ENCODE measurements at places on chromosomes 1 and 21.
A peak's percentile ranks its signal among the peaks of the same experiment; 100 is the strongest.

DNA sequence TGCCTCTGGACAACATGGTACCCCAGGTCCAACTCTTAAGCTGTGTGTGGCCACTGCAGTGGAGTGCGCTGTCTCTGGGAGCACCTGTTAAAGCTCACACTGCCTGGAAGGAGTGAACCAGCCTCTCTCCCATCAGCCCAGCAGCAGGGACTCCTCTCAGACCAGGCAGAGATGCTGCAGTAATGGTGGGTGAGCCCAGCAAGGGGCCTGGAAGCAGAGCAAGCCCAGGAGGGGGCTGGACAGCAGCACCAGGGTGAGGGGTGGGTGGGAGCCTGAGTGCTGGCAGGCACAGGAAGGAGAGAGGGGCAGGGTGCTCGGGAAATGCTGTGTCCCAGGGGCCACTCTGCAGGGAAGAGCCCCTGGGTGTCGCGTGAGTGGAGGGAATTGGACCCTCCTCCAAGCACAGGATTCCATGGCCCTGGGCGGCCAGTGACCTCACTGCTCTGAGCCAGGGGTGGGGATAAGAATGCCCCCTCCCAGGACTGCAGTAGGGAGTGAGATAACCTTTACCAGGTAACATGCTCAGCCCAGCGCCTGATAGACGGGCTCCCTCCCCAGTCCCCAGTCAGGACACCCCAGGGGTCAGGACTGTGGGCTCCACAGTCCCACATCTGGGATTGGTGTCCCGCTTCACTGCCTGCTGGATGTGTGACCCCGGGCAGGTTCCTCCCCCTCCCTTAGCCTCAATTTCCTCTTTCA, 313.1 kb downstream of the MATN1 start:
- DNase-seq, result no peak

GRCh38 chr1:185239861-185240260, 77.2 kb downstream of the IVNS1ABP start:
- no peak for DNase-seq

- no peak for DNase-seq
These were observed 411.8 kb upstream of the DAB1 start for GRCh38 chr1:57835620-57836019.

GRCh38 chr21:35075546-35075945, 26.4 kb upstream of the RUNX1 start:
- DNase-seq, result no peak

- DNase-seq, result peak; percentile 15
These were observed 34.6 kb upstream of the C1orf87 start for GRCh38 chr1:60108196-60108595.

DNA sequence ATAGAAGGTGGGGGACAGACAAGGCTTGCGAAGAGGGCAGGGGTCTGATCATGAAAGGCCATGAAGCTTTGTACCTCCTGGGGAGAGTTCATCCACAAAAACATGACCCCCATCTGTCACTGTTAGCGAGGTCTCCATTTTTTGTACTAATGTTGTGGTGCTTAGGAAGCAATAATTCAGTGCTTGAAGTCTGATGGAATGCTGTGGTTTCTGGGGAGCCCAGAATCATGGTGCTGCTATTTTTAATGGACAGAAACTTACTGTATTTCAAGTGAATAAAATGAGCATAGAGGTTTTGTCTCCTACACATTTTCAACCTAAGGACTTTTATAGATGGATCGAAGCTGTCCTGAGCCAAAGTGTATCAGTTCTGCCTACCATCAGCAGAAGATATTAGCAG, 28.2 kb upstream of the RGL1 start:
- DNase-seq, result no peak

DNA sequence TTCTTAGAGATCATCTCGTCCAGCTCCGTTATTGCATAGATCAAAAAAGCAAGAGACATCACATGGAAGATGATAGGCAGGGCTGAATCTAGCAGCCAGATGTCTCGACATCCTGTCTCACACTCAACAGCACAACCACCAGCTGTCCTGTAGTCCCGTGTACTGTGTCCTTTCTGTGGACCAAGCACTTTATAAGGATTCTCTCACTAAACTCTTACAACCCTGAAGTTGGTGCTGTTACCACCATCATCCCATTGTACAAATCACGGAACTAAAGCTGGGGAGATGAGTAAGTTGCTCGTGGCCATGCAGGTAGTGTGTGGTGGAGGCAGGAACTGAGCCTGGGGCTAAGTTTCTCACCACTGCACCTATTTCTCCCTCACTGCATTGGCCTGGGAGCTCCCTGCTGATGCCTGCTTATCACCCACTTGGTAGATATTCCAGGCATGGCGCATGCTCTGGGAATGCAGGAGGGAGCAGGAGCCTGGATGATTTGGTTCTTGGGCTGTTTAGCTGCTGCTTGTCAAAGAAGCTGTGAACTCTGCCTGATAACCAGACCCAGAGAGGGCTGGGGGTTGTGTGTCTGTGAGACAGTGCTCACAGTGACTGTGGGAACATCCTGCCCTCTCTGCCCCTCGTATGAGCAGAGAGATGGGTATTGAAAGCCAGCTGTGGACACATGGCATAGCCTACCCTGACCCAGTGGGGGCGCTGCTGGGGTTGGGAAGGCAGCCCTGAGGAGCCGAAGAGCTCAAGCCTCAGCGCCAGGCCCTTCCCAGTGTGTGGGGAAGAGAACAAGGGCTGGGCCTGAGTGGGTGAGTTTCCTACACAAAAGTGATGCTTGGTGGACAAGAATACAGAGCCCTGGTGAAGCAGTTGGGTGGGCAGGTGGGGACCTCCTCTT, 13.6 kb downstream of the PPFIA4 start:
- no peak for DNase-seq

- DNase-seq, result no peak
These were observed 109.8 kb downstream of the TOMM20 start for GRCh38 chr1:235018720-235019444.

GRCh38 chr1:155160128-155160527, 13.0 kb downstream of the KRTCAP2 start:
- DNase-seq, result no peak

DNA sequence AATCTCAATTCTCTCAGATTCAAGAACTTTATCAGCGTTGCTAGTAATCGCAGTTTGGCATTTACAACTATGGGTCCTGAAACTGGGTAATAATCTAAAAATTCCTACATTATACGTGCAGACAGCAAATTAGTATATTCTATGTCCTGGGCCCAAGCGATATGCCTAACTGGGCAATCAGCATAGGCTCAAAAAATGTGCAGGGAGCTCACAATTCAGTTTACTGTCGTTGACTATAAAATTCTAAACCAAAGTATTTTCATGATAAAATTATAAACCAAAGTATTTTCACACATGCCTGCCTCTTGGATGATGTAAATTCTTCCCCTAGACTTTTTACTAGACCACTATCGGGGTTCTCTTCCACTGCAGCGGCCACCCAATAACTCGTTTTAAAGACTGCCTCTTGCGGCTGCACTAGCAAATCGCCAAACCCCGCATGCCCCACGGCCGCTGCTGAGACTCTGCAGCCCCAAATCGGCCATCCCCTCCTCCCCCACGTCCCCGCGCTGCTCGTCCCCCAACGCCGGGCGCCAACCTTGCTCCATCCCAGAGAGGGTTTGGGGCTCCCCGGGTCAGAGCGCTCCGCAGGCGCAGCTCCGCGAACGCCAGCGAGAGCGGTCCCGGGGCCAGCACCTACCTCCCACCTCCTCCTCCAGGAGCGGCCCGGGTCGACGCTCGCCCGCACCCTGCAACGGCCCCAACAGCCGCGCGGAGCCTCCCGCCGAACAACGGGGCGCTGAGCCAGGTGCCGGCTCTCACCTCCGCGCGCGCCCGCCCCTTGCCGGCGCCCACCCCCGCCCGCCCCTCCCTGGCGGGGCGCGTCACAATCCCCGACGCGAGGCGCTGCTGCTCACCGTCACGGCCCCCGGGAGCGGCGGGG, 506 bp downstream of the SSX2IP start:
- peak; percentile 77 for DNase-seq

DNA sequence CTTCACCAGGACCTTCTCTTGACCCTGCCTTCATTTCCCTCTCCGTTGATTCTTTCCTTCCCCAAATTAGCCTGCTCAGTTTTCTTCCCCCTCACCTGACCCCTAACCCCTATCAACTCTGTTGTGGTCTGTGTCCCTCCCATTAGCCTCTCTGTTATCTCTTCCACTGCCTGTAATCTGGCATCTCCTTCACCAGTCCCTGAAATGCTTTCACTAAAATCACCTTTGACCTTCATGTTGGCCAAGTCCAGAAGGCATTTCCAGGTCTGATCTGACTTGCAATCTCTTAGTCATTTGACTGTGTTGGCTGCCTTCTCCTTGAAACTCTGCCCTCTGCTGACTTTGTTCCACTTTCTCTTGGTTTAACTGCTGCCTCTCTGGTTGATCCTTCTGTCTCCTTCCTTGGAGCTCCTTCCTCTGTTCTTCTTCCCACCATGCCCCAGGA, 28.2 kb downstream of the ATP8B2 start:
- DNase-seq, result no peak

- DNase-seq, result peak; percentile 19
These were observed 404 bp upstream of the SCMH1 start for GRCh38 chr1:41242342-41243078.

Data from COR-L47 (cell line).